ENCODE measurements at places on chromosomes 4 and X.
A peak's percentile ranks its signal among the peaks of the same experiment; 100 is the strongest.

DNA sequence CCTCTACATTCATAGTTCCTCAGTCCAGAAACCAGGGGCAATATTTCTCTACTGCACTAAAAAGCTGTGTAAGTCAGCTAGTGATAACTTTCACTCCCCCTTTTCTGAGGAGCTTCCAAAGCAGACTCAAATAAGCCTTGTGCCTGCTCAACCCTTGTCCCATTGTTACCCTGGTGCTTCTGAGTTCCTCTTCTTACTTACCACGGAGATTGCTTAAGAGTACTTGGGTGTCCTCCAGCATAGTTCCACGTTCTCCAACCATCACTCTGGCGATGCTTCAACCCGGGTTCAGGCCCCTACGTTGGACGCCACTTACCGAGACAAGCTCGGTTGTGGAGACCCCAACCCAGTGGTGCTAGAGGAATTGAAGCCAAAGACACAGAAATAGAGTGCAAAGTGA is 71.6 kb downstream of the ADAM29 start:
- no peak for DNase-seq

DNA sequence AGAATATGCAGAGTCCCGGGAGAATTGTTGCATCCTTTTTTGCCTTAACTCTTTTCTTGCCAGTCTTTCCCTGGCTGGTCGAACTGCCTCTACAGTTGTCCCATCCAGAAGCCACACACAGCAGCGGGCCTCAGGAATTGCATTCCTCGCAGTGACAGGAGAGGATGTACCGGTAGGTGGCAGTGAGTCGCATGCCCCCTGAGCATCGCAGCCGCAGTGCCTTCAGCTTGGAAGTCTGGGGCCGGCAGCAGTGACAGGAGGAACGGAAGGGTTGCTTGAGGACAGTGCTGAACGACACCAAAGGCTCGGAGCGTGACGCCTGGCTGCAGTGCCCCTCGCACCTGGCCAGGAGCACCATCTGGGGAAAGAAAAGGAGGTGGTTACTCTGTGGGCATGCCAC is 23.5 kb downstream of the NDP start:
- peak; percentile 41 for DNase-seq

DNA sequence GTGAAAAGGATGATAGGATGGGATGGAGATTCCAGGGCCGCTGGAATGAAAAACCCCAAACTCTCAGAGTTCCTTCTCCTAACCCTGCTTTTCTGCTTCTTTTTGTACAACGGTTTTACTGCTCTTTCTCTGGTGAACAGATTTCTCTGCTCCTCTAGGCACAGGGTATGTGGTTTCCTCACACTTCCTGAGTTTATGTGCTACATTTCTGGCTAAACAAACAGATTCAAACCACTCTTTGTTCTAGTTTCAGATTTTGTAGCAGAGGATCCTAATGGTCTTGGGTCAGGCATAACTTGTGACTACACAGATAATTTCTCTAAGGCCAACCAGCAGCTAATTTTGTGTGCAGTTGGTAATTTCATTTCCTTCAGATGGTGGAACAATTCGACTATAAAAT is 52.6 kb downstream of the OSTC start:
- no peak for DNase-seq

DNA sequence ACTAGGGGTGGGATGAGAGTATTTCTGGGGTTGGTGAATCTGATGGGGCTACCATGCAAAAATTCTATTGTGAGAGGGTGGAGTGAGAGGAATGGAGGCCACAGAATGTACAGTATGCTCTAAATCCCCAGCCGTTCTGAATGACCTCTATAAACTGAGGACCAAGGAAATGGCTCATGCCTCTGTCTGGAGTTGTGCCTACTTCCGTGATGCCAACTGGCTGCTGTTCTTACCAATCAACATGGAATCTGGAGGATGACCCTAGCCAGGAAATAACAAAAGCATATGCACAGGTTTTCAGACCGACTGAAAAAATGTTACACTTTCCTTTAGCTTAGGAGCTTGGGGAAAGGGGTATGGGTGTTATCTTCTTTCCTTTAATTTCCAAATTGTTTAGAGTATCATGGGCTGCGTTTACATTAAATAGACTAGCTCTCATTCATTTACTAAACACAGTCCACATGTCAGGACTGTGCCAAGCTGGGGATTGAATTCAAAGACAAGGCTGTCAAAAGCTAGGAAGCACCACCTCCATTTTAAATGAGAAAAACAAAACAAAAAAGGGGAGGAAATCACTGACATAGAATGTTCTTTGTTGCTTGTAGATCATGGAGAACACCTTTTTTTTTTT is 20.2 kb upstream of the CCKAR start:
- DNase-seq = no peak
